Amniotic epithelial cell (primary cell): ENCODE measurements at places on chromosomes 16 and 17.

- DNase-seq: no peak
Measured at GRCh38 chr16:8110572-8111514, 479.5 kb downstream of the TMEM114 start.

DNA sequence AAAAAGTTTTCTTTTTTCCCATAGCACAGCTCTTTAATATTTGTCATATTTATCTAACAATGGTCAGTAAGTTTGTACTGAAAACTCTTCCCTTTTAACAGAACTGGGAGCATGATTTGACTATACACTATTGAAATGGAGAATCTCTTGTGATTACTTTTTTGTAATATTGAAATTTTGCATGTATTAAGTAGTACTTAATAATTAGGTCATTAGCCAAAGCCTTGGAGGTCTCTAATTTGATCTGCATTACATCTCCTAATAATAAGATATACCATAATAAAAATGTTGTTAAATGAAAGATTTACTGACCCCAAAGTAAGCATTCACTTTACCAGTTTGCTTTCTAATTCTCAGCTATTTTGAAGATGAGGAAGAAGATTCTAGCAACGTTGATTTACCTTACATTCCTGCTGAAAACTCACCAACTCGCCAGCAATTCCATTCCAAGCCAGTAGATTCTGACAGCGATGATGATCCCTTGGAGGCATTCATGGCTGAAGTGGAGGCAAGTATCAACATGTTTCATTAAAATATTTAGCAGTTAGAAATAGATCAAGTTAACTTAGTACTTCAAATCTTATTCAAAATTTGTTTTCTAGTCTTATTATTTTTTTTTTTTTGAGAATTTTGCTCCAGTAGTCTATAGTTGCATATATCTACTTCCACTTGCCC, 18.2 kb downstream of the DDX42 start:
- DNase-seq: no peak

DNA sequence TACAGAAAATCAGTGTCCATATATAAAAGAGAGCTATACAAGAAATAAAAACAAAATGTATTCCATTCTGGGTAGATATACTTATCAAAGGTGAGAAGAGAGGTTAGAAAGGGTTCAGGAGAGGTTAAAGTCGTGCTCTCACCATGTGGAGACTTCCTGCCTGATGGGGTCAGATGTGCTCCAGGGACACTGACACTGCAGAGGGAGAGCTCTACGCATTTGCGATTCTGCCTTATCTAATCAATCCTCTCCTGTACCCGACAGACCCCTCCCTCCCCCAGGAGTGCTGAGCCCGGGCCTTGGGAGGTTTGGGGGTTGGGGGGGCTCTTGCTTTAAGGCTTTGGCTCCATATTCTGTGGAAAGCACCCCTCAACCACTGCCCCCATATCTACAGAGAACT, 16.6 kb upstream of the SLC5A11 start:
- no peak for DNase-seq

DNA sequence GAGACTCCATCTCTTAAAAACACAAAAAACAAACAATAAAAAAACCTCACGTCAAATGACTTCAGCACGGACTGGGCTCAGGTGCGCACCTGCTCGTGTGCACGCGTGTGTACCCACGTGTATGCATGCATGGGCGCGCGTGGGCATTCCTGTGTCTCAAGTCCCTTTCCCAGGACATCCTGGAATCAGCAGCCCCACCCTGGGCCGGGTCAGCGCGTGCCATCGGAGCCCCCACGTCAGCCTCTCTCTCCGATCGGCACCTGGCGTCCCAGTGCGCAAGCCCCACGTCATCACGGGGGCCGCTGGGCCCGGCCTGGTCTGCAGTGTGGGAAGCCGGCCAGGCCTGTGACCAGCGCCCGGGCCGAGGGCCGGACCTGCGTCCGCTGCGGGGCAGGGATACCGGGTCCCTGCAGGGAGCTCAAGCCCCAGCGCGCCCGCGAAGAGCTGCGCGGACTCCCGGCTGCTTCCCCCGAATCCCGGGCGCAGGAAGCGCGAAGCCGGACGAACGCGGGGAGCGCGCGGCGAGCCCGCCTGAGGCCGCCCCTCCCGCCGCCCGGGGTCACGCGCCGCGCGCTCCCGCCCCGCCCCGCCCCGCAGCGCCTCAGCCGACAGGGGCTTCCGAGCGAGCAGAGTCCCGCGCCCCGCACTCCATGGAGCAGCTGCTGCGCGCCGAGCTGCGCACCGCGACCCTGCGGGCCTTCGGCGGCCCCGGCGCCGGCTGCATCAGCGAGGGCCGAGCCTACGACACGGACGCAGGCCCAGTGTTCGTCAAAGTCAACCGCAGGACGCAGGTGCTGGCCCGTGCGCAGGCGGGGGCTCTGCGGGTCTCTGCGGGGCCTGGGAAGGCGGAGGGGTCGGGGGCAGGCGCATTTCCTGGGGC, at the start of gene FN3K:
TSS of gene FN3K (plus strand) at position 629 of the 880 bp plus-strand sequence. CDS start at position 651, 22 bp downstream.
- DNase-seq: peak; percentile 46

DNA sequence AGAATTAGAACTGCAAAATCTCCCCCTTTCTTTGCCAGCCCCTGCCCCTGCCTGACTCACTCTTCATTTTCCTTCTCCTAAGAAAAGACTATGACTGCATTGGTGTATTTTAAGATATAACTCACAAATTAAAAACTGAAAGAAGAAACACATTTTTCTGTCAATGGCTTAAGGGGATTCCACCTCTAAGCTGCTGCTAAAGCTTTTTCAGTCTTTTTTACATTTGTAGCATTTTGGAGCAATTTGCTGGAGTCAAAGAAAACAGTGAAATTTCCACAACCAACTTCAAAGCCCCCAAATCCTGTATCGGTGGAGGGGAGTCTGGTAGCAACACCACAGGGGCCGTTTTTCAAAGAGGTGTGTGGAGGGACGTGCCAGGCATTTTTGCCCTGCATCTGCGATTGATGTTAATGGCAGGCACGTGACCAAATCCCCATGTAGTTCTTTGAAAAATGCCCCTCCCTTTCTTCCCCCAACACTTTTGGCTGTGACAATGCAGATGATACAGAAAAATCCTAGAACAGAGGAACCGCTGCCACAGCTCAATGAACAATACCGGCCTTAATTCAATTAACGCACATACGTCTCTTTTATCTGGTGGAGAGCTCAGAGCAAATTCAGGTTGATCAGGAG, 28.5 kb downstream of the MAF start:
- no peak for DNase-seq
